ENCODE measurements at places on chromosomes 1 and 21.
A peak's percentile ranks its signal among the peaks of the same experiment; 100 is the strongest.

- no peak for DNase-seq
Measured at GRCh38 chr1:88311265-88311664, 372.8 kb upstream of the PKN2 start.

GRCh38 chr1:44072204-44072603 is 40.9 kb upstream of the SLC6A9 start:
- no peak for DNase-seq

GRCh38 chr1:230068952-230069684 is 2.1 kb downstream of the GALNT2 start:
- no peak for DNase-seq

- no peak for DNase-seq
Measured at GRCh38 chr1:182253319-182253860, 138.2 kb downstream of the GLUL start.

- DNase-seq, result no peak
Measured at GRCh38 chr1:169392406-169392805, 24.4 kb downstream of the BLZF1 start.

DNA sequence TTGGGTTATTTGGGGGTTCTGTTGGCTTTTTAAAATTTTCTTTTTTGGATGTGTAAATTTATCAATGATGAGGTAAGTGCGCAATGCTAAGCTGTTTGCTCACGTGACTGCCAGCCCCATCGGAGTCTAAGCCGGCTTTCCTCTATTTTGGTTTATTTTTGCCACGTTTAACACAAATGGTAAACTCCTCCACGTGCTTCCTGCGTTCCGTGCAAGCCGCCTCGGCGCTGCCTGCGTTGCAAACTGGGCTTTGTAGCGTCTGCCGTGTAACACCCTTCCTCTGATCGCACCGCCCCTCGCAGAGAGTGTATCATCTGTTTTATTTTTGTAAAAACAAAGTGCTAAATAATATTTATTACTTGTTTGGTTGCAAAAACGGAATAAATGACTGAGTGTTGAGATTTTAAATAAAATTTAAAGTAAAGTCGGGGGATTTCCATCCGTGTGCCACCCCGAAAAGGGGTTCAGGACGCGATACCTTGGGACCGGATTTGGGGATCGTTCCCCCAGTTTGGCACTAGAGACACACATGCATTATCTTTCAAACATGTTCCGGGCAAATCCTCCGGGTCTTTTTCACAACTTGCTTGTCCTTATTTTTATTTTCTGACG is 3.1 kb downstream of the OLIG2 start:
- no peak for DNase-seq

DNA sequence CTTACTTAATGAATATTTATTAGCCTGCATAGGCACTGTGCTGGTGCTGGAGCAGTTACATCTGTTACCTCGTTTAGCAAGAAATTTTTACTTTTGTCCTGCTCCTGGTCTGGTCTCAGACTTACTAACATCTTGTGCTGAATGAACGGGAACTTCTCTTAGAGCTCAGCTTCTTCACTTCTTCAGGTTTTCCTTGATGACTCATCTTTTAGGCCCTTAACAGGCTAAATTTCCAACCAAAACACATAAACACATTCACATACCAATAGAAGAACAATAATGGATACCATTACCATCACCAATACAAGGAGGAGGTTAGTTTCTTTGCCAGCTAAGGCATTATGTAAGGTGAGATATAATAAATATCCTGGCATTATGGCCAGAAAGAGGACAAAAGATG is 68.9 kb downstream of the IFI44 start:
- no peak for DNase-seq

DNA sequence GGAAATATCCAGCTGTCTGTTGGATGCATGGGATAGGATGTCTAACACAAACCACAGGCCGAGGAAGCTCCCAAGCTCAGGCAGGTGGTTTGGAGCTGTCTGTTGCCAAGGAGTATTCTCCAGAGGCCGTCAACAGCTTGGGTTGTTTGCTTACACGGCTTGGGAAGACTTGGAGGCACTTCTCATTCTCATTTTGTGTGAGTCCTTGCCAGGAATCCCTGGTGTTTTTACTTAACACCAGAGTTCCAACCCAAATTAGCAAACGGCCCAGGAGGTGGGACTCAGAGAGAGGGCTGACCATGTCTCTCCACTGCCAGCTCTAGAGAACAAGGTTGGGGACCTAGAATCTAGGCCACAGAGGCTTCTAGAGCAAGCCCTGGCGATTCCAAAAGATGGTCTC is 72.7 kb upstream of the FAM20B start:
- no peak for DNase-seq

- no peak for DNase-seq
Measured at GRCh38 chr1:31216016-31216415, 23.7 kb downstream of the NKAIN1 start.

DNA sequence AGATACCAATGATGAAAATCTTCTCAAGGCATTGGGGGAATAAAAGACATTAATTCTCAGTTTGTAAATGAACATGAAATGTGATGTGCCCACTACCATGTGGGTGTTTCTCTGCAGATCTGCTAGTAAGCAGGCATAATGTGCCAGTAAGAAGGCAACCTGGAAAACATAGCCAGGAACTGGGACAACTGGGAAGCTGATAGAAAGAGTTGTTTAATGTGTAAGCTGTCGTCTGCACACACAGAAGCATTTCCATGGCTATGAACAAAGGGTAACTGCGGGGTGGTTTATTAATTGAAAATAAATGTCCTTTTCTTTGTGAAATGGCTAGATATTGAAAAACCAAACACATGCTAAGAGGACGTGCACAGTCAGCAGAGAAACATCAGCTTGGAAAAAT is 52.0 kb downstream of the ZC3H11B start:
- no peak for DNase-seq

DNA sequence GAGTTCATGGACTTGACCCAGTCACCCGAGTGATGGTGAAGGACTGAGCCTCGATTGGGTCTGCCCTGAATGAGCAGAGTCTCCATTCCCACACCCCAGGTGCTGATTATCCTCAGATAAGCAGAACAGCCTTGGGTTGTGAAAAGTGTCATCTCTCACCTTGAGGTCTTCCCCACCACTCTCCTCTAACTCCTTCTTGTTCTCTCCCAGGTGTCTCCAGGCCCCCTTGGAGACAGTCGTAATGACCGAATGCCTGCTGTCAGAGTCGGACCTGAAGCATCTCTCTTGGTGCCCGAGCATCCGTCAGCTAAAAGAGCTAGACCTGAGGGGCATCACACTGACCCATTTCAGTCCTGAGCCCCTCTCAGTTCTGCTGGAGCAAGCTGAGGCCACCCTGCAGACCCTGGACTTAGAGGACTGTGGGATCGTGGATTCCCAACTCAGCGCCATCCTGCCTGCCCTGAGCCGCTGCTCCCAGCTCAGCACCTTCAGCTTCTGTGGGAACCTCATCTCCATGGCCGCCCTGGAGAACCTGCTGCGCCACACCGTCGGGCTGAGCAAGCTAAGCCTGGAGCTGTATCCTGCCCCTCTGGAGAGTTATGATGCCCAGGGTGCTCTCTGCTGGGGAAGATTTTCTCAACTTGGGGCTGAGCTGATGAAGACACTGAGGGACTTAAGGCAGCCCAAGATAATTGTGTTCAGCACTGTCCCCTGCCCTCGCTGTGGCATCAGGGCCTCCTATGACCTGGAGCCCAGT is 3.4 kb downstream of the PRAMEF12 start:
- DNase-seq, result no peak

- peak; percentile 9 for DNase-seq
Measured at GRCh38 chr1:44030605-44031251, 534 bp downstream of the SLC6A9 start.

- DNase-seq, result no peak
Measured at GRCh38 chr21:46059195-46059594, 38.7 kb upstream of the COL6A2 start.

DNA sequence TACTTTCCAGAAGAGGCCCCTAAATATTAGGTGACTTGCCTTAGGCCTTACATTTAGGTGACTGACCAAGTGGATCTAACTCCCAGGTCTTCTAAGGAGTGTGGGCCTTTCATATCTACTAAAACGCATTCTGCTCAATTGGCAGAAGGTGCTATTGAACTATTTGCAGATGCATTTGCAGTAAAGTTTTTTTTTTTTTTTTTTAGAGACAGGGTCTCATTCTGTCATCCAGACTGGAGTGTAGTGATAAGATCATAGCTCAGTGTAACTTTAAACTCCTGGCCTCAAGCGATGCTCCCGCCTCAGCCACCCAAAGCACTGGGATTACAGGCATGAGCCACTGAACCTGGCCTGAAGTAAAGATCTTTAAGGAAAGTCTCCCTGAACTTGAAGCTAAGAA is 13.0 kb upstream of the ACBD6 start:
- DNase-seq, result no peak

DNA sequence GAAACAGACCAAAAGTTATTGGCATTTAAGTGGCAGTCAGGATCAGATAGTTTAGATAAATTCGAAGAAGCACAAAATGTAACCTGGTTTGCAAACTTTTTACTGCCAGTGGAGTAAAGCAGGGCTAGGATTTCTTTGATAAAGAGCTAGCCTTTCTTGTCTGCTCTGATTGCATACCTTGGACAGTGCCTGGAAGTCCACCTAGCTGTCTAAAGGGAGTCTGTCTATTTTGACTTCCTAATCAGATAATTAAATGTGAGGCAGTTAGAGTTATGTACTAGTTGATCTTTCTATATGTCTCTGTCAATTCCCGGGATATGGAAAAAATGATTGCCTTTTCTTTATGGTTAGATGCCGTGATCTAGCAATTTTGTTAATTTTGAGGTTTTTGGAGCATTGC is 4.1 kb downstream of the GPSM2 start:
- no peak for DNase-seq

- no peak for DNase-seq
Measured at GRCh38 chr1:24735156-24735508, 10.1 kb upstream of the CLIC4 start.

GRCh38 chr1:103056423-103056822 is 51.9 kb downstream of the COL11A1 start:
- no peak for DNase-seq

- DNase-seq, result no peak
Measured at GRCh38 chr1:936348-937264, 12.9 kb downstream of the SAMD11 start.

DNA sequence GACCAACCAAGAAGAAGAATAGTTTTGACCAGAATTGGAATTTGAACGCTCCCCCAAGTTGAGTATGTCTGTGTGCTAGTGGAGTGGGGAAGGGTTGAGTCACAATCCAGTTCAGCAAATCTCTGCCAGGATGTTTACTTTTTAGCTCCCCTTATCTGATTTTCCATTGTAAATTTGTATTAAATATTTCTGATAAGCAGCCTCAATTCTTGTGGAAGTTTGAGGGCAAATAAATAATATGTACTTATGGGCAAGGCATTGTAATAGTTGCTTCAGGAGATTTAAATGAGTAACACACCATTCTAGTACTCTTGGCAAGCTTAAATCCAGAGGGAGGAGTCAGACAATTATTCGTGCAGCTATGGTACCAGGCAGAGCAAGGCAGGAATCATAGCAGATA is 14.4 kb downstream of the CXADR start:
- DNase-seq, result no peak

- DNase-seq, result no peak
Measured at GRCh38 chr1:206735553-206736031, 35.0 kb upstream of the IL19 start.

- no peak for DNase-seq
Measured at GRCh38 chr21:27536319-27536718, 569.4 kb upstream of the ADAMTS5 start.

- no peak for DNase-seq
Measured at GRCh38 chr1:115908565-115909274, 67.6 kb upstream of the SLC22A15 start.

DNA sequence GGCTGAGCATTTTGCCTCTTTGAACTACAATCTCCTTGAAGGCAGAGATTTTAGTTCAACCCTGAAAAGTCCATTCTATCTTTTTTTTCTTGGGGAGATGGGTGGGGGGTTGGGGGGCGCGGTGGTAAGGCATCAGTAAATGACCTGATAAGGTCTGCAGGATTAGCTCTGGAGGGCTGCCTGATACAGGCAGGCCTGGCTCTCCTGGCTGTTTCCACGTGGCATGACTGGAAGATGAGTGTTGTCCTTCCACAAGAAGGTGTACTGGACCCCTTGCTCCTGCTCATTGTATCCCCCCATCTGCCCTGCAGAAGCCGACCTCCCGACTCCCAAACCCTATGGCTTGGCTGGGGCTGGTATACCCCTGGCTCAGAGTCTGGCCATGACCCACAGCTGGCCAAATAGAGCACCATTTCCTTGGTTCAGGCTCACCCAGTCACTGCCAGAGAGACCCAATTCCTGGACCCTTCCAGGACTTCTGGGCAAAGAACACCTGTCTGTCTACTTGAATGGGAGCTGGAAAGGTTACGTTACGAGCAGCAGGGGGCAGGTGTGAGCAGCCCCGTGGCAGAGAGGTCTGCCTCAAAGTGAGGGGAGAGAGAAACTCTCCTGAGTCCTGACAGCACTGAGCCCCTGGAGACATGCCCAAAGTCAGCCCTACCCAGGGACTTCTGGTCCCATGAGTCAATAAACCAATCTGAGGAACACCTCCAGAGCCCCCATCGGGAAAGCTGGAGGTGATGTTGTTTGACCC is 17.0 kb downstream of the DHRS3 start:
- DNase-seq, result peak; percentile 43

DNA sequence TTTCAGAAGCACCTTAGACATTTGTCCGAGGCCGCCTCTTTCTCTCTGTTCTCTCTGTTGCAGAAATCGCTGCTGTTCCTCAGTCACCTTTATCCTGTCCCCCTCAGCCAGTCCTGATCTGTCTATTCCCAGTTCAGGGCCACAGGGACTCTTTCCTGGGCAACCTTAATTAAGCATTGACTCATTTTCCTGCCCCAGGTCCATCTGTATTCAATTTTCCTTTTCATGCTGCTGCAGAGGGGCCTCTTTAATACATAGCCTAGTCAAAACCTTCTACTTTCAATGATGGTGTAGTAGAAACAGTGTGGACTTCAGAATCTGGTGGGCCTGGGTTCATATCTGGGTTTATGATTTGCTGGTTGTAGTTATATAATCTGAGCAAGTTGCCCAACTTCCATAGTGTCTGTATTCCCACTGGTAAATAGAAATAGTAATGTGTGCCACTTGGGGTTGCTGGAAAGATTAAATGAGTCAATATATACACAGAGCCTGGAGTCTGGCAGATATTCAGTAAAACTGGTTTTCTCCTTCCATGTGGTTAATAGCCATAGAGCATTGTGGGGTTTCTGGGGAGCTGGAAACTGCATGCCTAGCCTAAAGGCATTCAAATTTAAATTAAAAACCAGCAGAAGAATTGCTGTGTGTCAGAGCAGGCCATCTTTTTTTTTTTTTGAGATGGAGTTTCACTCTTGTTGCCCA is 4.5 kb downstream of the TRAF5 start:
- no peak for DNase-seq

GRCh38 chr1:18121072-18121820 is 13.6 kb downstream of the IGSF21 start:
- DNase-seq, result no peak

- DNase-seq, result no peak
Measured at GRCh38 chr1:246035060-246035541, 472.0 kb downstream of the SMYD3 start.

- DNase-seq, result no peak
Measured at GRCh38 chr1:109438798-109439297, 12.6 kb upstream of the PSMA5 start.

- DNase-seq, result no peak
Measured at GRCh38 chr1:175933801-175934200, 190.4 kb upstream of the TNR start.

- no peak for DNase-seq
Measured at GRCh38 chr1:198969981-198970380, 331.1 kb downstream of the PTPRC start.

All from stimulated activated CD8-positive, alpha-beta memory T cell treated with anti-CD3 and anti-CD28 coated beads, Interleukin-4, amount 100 ng/mL, for 1 hour (primary cell).